Activated T-cell treated with anti-CD3 and anti-CD28 coated beads, Interleukin-2, amount 50 U/mL, for 24 hours (primary cell): ENCODE measurements at places on chromosomes 1 and 21.

DNA sequence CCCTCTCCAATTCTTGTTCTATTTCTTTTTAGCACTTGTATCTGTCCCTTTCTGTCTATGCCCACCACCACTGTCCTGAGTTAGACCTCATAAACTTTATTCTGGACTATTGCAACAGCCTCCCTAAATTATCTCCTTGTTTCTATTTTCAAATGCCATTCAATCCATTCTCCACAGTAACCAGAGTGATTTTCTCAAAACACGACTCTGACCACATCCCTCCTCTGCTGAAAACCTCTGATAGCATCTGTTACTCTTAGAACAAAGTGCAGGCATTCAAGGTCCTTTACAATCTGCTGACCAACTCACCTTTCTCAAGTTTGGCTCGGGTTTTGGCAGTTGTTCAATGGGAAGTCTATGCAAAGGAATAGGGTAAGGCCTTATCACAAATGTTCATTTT is 22.8 kb upstream of the GPX7 start:
- DNase-seq = no peak

GRCh38 chr1:44565259-44565750 is 109.0 kb downstream of the TMEM53 start:
- no peak for DNase-seq

GRCh38 chr1:22708777-22709176 is 1.9 kb upstream of the EPHB2 start:
- no peak for DNase-seq

GRCh38 chr1:2224170-2224584 is 3.9 kb upstream of the SKI start:
- no peak for DNase-seq

DNA sequence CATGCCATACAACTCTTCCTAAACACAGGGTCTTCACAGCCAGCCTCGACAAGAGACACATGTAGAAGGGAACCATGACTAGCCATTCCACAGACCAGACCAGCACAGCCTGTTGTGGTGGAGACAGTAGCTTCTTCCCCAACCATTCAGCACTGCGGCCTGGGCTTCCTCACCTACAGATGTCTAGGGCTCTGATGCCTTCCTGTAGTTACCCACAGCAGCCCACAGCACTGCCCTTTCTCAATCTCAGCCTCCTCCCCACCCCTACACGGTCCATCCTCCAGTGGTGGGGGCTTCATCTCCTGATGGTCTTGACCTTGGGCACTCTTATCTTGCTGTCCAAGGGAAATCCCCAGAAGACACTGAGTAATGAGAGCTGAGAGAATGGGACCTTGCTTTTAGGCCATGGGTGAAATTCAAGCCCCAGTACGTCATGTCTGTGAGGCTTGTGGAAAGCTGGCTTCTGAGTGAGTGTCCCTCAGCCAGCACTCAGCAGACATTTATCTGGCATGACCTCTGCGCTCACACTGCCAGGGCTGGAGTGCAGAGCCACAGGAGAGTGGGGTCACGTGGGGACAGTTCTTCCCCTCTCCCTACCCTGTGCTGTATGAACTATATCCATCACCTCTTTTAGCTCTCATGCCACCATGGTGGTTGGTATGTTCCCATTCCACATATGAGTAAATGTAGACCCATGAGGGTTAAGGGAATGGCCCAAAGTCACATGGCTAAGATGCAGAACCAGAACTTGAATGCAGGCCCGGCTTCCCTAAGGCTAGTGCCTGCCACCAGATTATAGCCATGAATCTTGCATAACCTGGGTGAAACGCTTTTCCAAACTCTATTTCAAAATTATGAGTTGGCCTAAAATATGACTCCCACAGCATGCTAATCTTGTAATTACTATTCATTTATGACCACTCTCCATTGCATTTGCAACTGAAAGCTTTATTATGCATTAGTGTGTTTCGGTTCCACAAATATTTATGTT is 104.7 kb downstream of the HIVEP3 start:
- no peak for DNase-seq

DNA sequence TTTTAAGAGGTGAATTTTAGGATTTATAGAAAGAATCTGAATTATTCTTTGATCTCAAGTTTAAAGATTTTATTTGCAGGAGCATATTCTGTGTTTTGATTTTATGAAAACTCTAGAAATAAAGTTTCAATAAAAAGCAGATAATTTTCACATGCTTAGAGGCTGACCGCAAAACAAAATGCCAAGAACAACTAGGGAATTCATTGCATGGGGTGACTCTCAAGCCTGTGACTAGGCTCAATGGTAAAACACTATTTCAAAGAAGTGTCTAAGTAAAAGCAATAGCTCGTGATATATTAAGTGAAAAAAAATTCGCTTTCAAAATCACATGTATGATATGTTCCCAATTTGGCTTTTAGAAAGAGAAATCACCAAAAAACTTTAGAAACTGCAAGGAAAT is 49.6 kb downstream of the RPL5 start:
- no peak for DNase-seq

DNA sequence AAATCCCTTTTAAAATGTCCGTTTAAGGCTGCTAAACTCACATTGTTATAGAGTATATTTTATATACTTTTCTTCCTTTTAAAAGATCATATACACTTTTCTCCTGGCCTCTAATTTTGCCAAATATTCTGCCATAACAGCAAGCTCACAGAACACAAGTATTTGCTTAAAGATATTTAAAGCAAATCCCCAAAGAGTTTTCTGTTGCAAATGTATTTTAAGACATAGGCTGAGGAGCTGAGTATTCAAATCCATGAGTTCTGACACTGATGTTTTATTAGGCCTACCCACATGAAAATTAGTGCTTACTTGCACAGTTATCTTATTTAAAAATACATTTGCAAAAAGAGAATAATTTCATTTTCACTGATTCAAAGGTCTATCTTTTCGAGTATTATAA is 1.7 kb upstream of the PTPRC start:
- DNase-seq = no peak

GRCh38 chr1:112256411-112256810 is 139.6 kb upstream of the CTTNBP2NL start:
- no peak for DNase-seq

- DNase-seq = no peak
Observed at GRCh38 chr1:46335081-46335480, 5.5 kb upstream of the NSUN4 start.

- DNase-seq = no peak
Observed at GRCh38 chr1:99538618-99538956, 107.3 kb upstream of the PALMD start.

DNA sequence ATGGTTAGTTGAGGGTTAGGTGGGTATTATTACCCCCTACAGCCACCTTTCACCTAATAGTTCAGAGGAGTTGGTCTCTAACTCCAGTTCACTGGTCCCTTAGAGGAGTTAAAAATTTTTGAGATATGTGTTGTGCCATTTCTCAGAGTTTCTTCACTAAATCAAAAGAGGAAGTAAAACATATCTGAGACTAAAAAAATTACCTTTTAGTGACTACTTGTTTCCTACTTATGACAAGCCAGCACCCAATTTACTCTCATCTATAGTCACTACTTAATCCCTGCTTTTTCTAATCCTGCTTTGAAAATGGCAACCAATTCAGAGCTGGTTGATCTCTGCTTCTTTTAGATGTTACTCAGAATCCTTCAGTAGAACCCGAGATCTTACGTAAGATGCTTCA is 1316.8 kb upstream of the B3GALT2 start:
- DNase-seq = no peak

DNA sequence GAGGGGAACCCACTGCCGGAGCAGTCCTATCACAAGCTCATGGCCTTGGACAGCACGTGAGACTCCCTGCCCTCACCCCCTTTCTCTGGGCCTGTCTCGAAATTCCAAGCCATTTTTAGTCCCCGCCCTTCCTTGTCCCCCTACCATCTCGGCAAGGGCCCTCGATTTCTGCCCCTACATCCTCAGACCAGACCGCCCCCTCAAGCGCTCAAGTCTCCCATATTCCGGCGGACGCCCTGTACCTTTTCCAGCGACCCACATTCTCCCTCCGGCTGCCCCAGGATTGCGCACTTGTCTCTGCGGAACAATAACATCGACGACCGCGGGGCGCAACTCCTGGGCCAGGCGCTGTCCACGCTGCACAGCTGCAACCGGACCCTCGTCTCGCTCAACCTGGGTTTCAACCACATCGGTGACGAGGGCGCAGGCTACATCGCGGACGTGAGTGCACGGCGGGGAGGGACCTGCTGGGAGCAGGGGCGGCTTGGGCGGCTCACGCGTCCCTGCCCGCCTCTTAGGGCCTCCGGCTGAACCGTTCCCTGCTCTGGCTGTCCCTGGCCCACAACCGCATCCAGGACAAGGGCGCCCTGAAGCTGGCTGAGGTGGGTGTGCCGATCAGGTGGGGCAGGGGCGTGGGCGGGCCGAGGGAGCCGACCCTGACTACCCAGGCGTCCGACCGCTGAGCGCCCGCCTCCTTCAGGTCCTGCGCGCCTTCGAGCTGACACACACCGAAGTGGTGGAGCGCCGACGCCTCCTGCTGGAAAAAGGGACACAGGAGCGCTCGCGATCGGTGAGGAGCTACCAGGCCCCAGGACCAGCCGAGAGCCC is 7.0 kb downstream of the LRRC71 start:
- peak; percentile 81 for DNase-seq

DNA sequence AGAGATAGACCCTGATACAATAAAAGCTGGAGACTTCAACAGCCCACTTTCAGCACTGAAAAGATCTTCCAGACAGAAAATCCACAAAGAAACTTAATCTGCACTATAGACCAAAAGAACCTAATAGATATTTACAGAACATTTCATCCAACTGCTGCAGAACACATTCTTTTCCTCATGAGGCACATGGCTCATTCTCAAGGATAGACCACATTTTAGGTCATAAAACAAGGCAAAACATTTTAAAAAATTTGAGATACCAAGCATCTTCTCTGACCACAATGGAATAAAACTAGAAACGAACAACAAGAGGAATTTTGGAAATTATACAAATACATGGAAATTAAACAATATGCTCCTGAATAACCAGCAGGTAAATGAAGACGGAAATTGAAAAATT is 15.0 kb upstream of the IL20 start:
- DNase-seq = no peak

- DNase-seq = no peak
Observed at GRCh38 chr1:166627558-166627957, 211.7 kb upstream of the POGK start.

GRCh38 chr1:243727503-243728203 is 122.4 kb downstream of the AKT3 start:
- DNase-seq = no peak
